ENCODE measurements at places on chromosomes 6 and 20.

- no peak for DNase-seq
These were observed 26.8 kb downstream of the ANKRD60 start for GRCh38 chr20:58201616-58202015.

DNA sequence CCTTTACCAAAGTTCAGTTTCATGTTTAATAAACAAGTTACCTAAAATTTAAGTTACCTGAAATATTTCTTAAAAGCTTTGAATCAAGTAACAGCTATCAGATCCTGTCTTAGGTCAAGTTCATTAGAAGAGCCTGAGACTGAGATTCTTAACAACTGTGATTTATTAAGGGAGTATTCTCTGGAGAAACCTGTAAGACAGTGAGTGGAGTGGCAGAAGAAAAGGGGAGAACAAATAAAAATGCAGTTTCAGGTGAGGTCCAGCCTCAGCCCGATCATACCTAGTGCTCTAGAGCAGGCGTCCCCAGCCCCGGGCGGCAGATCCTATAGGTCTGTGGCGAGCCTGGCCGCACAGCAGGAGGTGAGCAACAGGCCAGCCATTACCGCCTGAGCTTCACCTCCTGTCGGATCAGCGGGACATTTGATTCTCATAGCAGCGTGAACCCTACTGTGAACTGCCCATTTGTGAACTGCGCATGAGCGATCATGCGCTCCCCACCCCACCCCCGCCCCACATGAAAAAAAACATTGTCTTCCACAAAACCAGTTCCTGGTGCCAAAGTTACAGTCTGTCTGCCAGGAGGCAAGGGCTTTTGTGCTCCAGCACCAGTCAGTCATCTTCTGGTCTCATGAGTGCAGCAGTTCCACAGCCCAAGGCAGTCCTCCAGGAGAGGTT, 59.2 kb upstream of the ADGRB3 start:
- peak; percentile 13 for DNase-seq

- peak; percentile 49 for DNase-seq
These were observed 373.4 kb upstream of the EPHA7 start for GRCh38 chr6:93792746-93793145.

GRCh38 chr20:18719426-18719825, 94.2 kb upstream of the SCP2D1 start:
- DNase-seq = peak; percentile 36

GRCh38 chr6:69162811-69163210, 527.7 kb downstream of the ADGRB3 start:
- DNase-seq = peak; percentile 94

- DNase-seq = no peak
These were observed 366 bp downstream of the SLC22A1 start for GRCh38 chr6:160121981-160122380.

DNA sequence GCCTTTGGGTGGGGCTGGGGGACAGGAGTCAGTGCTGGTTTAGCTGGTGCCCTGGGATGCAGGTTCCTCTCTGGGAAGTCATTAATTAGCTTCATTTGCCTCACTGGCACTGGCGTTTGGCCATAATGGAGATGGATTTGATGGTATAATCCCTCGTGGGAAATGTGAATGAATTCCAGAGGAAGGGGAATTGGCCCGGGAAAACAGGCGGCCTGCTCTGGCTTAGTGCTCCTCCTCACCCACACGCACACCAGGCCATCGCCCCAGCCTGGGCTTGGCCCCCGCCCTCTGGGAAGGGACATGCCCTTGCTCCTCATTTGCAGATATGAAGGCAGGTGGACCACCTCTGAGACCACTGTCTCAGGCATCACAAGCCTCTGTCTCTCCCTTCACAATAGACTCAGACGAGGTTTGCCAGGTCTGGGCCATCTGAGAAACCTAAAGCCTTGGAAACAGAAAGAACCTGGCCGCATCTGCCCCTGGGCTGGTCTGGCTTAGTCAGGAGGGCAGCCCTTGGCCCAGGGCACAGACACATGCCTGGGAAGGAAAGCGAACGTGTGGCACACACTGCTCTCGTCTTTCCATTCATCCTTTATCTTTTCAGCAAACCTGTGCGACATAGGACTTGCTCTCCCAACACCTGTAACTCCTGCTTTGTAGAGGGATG, 199.2 kb upstream of the CDH4 start:
- no peak for DNase-seq

DNA sequence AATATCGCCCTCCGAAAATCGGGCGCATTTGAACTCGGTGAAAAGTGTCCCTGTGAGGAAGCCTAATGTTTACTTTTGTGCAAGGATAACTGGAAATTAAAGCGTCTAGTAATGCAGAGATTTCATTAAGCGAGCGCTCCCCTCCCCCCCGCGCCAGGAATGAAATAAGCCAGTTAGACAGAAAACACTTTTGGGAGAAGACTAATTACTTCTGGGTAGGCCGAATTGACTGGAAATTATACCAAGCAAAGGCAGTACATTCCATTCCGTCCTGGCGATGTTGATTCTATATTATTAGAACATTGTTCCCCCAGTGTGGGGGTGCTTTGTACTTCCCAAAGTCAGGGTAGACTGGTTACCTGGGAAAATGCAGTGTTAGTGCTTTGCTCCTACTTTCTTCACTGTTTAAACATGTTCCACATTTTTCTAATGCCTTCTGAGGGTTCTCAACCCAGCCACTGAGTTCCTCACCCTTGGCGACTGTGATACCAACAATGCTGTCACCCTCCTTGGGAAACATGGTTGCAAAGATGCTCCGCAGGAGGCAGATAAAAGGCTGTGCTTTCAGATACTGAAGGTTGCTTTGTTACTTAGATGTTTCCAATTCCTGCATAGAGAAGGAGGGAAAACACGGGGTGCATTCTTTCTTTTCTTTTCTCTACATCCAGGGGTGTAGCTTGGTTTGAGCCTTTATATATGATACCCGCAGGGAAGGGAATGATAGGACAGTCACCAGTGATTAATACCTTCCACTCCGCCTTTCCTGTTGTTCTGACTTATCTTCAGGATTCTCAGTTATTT, 2.6 kb downstream of the GJA1 start:
- DNase-seq = peak; percentile 76

GRCh38 chr6:166487148-166487547, 99.3 kb downstream of the RAMACL start:
- DNase-seq = no peak

GRCh38 chr6:79028641-79029314, 49.3 kb downstream of the PHIP start:
- no peak for DNase-seq

GRCh38 chr20:19924255-19924654, 92.9 kb upstream of the NAA20 start:
- DNase-seq = no peak

- DNase-seq = no peak
These were observed 13.2 kb upstream of the EDN1 start for GRCh38 chr6:12276930-12277315.

DNA sequence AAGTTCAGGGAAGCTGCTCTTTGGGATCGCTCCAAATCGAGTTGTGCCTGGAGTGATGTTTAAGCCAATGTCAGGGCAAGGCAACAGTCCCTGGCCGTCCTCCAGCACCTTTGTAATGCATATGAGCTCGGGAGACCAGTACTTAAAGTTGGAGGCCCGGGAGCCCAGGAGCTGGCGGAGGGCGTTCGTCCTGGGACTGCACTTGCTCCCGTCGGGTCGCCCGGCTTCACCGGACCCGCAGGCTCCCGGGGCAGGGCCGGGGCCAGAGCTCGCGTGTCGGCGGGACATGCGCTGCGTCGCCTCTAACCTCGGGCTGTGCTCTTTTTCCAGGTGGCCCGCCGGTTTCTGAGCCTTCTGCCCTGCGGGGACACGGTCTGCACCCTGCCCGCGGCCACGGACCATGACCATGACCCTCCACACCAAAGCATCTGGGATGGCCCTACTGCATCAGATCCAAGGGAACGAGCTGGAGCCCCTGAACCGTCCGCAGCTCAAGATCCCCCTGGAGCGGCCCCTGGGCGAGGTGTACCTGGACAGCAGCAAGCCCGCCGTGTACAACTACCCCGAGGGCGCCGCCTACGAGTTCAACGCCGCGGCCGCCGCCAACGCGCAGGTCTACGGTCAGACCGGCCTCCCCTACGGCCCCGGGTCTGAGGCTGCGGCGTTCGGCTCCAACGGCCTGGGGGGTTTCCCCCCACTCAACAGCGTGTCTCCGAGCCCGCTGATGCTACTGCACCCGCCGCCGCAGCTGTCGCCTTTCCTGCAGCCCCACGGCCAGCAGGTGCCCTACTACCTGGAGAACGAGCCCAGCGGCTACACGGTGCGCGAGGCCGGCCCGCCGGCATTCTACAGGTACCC, at the start of gene ESR1:
TSS of gene ESR1 (plus strand) at position 170 of the 858 bp plus-strand sequence. CDS start at position 401, 231 bp downstream.
- no peak for DNase-seq

DNA sequence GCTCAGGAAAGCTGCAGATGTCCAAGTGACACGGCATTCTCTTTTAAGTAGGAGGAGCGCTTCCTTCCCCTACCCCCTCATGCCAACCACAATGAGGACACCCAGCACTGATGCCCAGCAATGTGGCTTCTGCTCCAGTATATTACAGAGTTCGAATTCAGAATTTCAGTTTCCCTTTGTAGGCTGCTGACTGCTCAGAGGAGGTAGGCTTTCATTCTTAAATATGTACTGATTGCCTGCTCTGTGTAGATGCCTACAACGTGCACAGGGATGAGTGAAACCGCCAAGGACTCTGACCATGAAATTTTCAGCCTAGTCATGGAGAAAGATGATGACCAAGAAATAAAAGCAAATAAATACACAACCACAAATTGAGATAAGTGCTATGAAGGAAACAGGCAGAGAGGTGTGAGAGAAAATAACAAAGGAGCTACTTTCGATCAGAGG, 50.9 kb upstream of the TNFAIP3 start:
- no peak for DNase-seq

GRCh38 chr6:166032366-166033200, 135.1 kb downstream of the TBXT start:
- DNase-seq = peak; percentile 89

- no peak for DNase-seq
These were observed 1.3 kb upstream of the NNAT start for GRCh38 chr20:37519508-37520418.

GRCh38 chr20:22446613-22447446, 137.5 kb downstream of the FOXA2 start:
- no peak for DNase-seq

DNA sequence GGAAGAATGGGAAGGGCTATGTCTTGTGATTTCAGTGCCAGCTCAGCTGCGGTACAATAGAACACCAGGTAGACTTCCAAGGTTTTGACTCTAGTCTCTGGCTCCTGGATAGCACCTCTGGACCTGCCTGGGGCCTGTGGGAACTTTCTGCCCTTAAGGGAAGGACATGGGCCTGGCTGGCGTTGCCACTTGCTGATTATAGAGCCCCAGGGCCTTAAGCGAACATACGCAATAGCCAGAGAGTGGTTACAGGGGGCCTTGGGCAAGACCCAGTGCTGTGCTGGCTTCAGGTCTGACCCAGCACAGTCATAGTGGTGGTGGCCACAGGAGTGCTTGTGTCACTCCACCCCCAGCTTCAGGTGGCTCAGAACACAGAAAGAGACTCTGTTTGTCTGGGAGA, 131.1 kb upstream of the COL21A1 start:
- DNase-seq = no peak

- peak; percentile 39 for DNase-seq
These were observed 176.7 kb downstream of the HACE1 start for GRCh38 chr6:104682722-104683643.

GRCh38 chr6:138555421-138555988, 56.2 kb upstream of the NHSL1 start:
- no peak for DNase-seq

DNA sequence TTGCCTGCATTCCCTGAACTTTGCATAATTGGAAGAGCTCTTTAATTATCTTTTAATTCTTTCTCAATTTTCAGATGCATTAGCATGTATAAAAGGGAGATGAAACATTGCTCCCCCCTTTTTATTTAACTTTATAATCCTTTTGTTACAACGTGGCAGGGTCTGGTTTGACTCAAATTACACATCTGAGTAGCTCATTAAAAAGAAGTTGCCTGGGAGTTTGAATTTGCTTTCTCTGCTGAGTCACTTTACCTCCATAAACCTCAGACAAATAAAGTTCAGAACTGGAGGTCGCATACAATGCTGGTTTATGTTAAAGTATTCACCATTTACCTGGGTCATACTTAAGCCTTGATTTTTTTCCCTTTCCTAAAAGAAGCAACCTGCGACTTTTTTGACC, 495.2 kb downstream of the PREX1 start:
- no peak for DNase-seq

- no peak for DNase-seq
These were observed 131.1 kb downstream of the VEGFA start for GRCh38 chr6:43900916-43901732.

GRCh38 chr6:127966616-127967015, 65.8 kb upstream of the THEMIS start:
- peak; percentile 51 for DNase-seq

GRCh38 chr20:54058420-54059139, 11.8 kb downstream of the BCAS1 start:
- DNase-seq = no peak

- DNase-seq = no peak
These were observed 13.5 kb downstream of the MTG2 start for GRCh38 chr20:62196286-62196685.

DNA sequence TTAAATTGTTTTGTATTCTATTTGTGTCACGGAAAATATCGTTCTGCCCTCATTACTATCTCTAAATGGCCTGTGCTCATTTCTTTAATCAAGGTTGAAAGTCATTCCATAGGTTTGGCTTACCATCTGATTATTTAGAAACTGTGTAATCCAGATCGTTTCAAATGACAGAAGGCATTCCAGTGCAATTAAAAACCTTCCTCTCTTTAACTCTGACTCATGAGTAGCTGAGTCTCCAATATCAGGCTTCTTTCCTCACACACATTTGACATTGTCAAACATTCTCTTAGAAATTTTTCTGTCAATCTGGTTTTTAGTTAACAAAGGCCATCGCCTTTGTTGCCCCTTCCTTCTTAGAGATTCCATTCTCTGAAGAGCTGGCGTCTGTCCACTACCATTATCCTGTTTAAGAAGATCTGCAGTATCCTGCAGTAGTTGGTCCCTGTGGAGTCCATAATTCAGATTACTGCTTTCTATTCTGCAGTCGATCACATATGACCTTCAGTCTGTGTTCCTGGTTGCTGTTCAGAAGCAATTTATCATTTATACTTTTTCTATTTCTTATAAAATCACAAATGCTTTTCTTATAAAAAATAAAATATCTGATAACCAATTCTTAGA, 3.9 kb upstream of the TRDN start:
- no peak for DNase-seq

Data from fibroblast of lung (primary cell).